Coronary artery (tissue), 2 donors: ENCODE measurements at places on chromosomes 11 and 22.

DNA sequence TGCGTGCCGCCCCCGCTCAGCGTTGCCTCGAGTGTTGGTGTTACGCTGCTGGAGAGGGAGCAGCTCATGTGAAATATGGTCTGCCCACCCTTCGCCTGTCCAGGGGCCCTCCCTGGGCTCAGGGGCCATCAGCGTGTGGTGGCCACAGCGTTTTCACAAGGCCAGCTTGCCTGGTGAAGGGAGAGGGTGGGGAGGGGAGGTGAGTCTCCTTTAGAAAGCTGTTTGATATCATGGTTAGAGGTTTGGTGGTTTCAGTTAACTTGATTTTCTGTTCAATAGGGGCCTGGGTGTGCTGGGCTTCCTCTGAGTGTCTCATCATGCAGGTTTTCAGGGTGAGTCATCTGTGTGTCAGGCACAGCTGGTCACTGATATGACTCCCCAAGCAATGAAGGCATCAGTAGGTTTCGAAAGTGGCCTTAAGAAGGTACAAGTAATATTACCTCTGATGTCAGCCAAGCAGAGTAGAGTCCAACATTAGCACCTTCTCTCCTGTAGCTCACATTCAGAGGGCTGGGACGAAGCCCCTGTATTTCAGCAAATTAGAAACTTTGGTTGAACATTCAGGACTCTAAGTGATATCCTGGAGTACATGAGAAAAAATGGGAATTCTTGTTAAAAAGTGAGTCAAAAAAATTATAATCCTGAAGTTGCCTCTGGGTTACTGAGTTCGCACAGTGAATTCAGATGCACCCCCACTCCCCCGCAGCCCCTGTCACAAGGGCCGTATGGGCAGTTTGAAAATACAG lies 172.5 kb downstream of the TBC1D22A start:
- no peak for DNase-seq

GRCh38 chr11:64915376-64915887 lies 1.6 kb downstream of the ATG2A start:
- DNase-seq, result no peak

DNA sequence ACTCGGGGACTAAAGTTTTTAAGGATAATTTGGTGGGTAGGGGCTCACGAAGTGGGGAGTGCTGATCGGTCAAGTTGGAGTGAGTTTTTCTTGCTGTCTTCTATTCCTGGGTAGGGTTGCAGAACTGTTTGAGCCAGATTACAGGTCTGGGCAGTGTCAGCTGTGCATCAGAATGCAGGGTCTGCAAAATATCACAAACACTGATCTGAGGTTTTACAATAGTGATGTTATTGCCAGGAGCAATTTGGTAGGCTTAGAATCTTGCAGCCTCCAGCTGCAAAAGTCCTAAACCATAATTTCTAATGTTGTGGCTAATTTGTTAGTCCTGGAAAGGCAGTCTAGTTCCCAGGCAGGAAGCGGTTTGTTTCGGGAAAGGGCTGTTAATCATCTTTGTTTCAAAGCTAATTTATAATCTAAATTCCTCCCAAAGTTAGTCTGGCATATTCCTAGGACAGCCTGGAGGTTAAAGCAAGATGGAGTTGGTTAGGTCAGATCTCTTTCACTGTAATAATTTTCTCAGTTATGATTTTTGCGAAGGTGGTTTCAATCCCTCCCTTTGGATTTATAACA lies 39.7 kb upstream of the CALCA start:
- no peak for DNase-seq

GRCh38 chr11:35663408-35663702 lies 780 bp downstream of the TRIM44 start:
- DNase-seq, result no peak

DNA sequence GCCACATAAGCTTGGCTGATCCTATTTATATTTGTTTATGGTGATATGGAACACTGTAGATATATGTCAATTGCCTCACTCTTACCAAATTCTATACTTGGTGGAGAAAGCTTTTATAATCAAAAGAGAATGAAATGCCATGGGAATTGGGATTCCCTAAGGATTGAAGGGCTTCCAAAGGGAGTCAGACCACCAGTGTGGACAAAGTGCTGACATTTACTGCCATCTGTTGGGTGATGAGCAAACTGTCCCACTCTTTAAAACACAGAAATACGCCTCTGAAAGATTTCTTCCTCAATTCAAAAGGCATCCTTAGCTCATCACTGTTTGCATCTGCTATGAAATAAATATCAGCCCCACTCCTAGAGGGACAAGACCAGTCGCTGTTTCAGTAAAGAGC lies 7.1 kb downstream of the SLC1A2 start:
- DNase-seq, result no peak

- DNase-seq, result no peak
Measured at GRCh38 chr22:40585310-40585751, 51.2 kb downstream of the MRTFA start.

- DNase-seq, result no peak
Measured at GRCh38 chr11:121426476-121427399, 25.4 kb upstream of the SORL1 start.

- DNase-seq, result no peak
Measured at GRCh38 chr11:57491371-57492061, 24.0 kb downstream of the SLC43A1 start.

DNA sequence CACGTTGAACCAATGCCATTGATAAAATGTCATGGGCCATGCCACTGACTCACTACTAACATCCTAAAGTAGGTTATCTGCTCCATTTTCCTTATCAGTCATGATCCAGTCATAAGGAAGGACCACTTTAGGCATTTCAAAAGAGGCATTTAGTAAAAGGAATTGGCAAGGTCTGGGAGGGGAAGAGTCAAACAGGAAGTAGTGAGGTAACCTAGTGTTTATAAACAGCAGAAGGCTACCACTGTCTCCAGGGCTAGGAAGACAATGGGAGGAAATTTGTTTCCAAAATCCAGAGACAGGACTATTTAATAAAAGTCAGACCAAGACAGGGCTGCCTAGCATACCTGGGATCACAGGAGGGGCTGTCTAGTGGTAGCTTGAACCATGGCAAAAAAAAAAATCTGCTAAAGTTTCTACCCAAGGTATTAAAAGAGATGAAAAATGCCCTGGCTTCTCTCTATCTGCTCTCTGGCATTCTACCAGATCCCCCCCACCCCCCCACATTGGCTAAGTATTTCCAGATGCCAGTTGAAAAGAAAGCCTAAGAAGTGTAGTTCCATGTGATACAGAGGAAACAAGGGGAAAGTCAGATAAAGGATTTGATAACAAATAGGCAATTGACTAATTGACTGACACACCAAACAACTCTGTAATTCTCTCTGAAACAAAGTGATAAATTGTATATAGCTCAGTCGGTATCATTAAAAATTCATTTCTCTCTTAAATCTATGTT lies 50.4 kb upstream of the C11orf87 start:
- DNase-seq, result no peak

DNA sequence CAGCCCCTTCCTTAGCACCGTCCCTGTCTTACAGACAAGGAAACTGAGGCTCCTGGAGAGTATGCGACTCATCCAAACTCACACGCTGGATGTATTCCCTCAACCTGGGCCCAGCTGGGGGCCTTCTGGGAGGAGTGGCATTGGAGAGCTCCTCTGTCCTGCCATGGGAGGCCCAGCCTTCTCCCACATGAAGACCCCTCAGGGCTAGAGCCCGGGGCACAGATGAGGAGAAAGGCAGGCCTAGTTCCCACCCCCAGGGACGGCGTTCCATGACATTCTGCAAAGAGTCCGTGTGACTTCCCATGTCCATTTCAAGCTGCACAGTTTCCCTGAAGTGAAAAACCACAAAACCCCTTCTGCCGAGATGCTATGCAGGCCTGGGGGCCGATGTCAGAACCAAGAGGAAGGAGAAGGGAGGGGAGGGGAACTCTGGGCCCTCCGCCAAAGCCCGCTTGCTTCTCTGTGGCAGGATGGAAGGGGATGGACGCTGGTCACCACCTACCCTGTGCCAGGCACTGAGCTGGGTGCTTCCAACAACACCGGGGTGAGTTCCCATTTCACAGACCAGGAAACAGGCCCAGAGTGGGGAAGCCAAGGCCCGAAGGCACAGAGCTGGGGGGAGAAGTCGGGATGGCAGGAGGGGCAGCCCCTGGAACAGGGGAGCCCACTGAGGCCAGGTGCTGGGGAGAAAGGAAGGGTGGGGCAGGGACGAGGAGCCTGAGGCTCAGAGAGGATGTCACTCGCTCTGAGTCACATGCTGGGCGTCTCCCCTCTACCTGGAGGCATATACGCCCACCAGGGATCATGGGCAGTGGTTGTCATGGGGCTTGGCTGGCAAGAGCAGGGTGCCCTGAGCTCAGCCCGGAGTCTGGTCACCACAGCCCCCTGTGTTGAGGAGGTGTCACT lies 15.7 kb downstream of the RAC2 start:
- no peak for DNase-seq

- no peak for DNase-seq
Measured at GRCh38 chr11:134027671-134028070, 41.2 kb upstream of the JAM3 start.

GRCh38 chr11:20080032-20080685 lies 80.1 kb downstream of the DBX1 start:
- DNase-seq, result no peak

- DNase-seq, result no peak
Measured at GRCh38 chr22:26957897-26958296, 300.5 kb downstream of the MIAT start.

GRCh38 chr22:38608992-38609750 lies 39.2 kb upstream of the DMC1 start:
- DNase-seq, result no peak

DNA sequence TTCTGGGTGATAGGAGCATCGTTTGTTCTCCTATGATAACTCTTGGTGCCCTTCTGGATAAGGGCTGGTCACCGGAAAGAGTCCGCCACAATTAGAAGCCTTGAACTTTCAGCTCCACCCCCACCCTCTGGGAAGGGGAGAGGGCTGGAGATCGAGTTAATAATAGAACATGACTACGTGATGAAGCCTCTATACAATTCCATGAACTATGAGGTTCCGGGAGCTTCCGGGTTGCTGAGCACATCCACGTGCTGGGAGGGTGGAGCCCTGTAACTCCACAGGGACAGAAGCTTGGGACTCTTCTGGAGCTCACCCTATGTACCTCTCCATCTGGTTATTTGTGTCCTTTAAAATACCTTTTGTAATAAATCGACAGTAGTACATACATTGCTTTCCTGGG lies 40.3 kb downstream of the ARHGAP42 start:
- no peak for DNase-seq

GRCh38 chr11:16291729-16292128 lies 64.6 kb downstream of the SOX6 start:
- DNase-seq, result no peak

DNA sequence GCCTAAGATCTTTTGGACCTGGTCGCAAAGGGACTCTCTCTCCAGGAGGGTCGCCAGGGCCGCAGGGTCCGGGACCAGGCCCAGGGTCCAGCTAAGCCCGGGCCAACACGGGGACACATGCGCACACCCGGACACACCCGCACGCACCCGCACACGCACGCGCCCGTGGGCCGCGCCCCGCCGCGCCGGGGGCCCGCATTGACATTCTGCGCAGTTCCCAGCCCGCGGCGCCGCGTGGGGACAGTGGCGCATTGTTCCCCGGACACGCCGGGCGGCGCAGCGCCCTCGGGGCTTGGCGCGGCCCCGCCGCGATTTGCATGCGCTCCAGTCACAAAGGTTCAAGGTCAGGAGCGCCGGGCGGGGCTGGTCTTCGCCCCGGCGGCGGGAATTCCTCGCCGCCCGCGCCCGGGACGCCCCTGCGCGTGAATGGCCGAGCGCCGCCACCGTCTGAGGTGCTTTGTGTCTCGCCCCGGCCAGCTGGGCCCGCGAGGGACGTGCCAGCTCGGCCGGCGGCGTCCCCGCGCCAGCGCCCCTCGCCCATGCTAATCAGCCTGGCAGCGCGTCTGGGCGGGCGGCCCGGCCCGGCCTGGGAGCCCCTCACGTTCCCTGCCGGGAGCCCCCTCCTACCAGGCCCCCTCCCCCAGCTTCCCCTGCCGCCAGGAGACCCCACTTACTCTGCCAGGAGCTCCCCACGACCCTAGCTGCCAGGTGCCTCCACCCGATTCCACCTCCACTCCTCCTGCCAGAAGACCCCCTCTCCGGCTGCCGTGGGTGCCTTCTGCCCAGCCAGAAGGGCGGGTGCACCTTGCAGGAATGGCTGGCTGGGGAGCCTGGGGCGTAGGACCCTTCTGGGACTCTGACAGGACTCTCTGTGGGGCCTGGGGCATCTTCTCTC lies 50.5 kb upstream of the WNT7B start:
- peak; percentile 79 for DNase-seq

- no peak for DNase-seq
Measured at GRCh38 chr11:11318461-11318860, 34.6 kb downstream of the CSNK2A3 start.

DNA sequence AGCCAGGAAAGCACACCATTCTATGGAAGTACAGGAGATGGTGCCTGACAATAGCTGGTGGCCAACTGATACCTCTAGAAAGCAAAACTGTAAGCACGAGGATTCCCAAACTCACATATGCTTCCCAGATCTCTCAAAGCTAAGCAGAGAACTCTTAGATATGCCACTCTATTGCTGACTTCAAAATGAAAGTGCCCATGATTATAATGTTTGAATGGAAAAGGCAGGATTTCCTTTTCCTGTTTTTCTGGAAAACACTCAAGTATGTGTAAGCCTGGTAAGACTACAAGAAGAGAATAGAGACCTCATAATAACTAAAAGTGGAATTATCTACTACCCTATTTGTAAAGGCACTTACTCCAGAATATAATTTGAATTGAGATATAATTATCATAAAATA lies 2.6 kb upstream of the CARD18 start:
- DNase-seq, result no peak

DNA sequence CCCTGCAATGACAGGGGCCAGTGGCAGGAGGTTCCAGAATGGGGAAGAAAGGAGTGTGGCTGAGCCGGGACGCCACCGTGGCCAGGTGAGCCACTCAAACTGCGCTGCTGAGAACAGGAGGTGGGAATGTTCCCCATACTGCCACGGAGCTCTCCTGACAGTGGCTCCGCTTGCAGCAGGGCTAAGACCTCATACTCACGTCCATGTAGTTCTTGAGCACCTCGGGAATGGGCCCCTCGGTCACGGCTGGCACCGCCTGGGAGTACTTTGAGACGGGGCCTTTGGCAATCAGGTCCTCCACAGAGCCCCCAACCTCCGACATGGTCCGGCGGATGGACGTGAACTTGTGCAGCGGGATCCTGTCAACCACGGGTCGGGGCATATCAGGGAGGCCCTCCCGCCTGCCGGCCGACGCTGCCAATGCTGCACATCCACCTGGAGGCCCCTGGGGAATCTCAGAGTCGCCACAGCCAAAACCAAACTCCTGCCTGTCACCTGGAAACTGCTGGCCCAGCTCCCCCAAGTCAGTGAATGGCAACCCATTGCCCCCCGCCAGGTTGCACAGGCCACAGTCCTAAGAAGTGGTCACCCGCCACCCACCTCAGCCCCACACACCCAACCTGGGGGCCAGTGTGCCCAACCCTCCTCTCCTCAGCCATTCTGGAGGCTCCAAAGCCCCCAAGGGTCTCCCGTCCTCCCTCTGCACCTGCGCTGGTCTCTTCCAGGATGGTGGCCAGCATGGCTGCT lies 2.4 kb downstream of the CTSD start:
- DNase-seq, result no peak
